Activated T-helper 2 cell treated with anti-CD3 and anti-CD28 coated beads, Interferon-gamma antibody, Interleukin-2, Interleukin-4, amounts not matched to agents 10 μg/mL and 5 μg/mL and 100 μg/mL, durations not matched to agents 14 hours and 24 hours and 36 hours (primary cell): ENCODE measurements at places on chromosomes 6 and 20.

DNA sequence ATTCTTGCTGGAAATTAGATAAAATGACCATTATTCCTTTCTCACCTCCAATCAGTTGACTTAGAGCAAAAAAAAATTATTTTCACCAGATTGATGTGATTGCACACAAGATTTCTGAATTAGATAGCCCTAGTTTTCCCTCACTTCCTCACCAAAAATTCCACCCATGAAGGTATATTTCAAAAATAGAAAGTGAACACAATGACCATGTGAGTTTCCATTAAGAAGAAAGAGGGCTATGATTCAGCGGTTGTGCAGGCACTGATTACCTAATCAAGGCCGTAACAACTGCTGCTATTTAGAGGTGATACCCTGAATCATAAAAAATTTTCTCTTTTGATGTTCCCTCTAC lies 19.5 kb upstream of the RALGAPA2 start:
- H3K4me3 ChIP-seq: no peak overlapping the region
- no peak for DNase-seq
- H3K27me3 ChIP-seq: peaks cover 6% of the 10 kb centered on the region
- no peak overlapping the region for H3K27ac ChIP-seq

DNA sequence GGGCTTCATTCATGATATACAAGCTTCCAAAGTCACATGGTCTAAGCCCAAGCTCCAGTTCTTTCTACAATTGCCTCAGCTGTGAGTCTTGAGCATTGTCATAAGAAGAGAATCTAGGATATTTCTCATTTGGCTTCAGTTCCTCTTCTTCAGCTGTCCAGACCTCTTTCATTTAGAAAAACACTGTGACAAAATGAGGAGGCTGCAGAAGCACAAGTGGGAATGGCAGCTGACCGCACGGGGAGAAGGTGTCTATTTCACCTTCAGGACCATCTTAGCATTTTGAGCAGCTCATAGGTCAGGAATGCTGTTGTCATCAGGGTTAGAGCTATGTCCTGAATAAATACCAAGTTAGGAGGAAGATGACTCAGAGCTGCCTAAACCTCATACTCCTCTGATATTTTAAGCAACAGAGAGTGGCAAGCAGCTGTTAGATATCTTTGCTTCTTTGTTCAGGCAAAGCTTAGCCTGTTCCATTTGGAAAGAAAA lies 390.1 kb upstream of the CITED2 start:
- H3K36me3 ChIP-seq: no peaks in the 10 kb centered on the region
- peak overlapping the region; percentile 56 for H3K27ac ChIP-seq
- H3K4me1 ChIP-seq: peaks cover 31% of the 10 kb centered on the region
- H3K27me3 ChIP-seq: no peaks in the 10 kb centered on the region
- no peak overlapping the region for H3K4me3 ChIP-seq
- DNase-seq: no peak

DNA sequence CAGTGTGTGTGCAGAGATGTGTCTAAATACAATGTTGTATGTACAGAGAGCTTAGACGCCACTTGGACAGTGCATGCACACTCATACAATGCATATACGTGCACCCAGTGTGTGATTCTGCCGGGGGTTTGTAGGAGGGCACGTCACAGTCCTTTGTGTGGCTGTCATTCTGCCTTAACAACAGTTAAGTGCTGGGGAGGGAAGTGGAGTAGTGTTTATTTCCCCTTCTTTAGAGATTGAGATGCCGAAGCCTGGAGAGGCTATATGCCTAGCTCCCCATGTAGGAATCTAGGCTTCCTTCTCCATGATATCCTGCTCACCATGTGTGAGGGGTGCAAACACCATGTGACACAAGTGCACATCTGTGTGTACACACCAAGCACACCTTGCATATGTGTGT lies 38.2 kb downstream of the MDFI start:
- peaks cover 9% of the 10 kb centered on the region for H3K27me3 ChIP-seq
- no peak for DNase-seq
- no peaks in the 10 kb centered on the region for H3K36me3 ChIP-seq
- no peak overlapping the region for H3K4me3 ChIP-seq
- H3K27ac ChIP-seq: no peak overlapping the region

- no peaks in the 10 kb centered on the region for H3K4me1 ChIP-seq
- DNase-seq: no peak
- H3K27ac ChIP-seq: no peak overlapping the region
- H3K36me3 ChIP-seq: no peaks in the 10 kb centered on the region
- peaks cover 4% of the 10 kb centered on the region for H3K27me3 ChIP-seq
These were observed 154.2 kb upstream of the PROKR2 start for GRCh38 chr20:5470943-5471342.

- no peaks in the 10 kb centered on the region for H3K27me3 ChIP-seq
- no peaks in the 10 kb centered on the region for H3K36me3 ChIP-seq
- no peak overlapping the region for H3K4me3 ChIP-seq
- H3K27ac ChIP-seq: no peak overlapping the region
- H3K4me1 ChIP-seq: no peaks in the 10 kb centered on the region
- DNase-seq: no peak
These were observed 41.8 kb downstream of the TFEB start for GRCh38 chr6:41693281-41694240.

DNA sequence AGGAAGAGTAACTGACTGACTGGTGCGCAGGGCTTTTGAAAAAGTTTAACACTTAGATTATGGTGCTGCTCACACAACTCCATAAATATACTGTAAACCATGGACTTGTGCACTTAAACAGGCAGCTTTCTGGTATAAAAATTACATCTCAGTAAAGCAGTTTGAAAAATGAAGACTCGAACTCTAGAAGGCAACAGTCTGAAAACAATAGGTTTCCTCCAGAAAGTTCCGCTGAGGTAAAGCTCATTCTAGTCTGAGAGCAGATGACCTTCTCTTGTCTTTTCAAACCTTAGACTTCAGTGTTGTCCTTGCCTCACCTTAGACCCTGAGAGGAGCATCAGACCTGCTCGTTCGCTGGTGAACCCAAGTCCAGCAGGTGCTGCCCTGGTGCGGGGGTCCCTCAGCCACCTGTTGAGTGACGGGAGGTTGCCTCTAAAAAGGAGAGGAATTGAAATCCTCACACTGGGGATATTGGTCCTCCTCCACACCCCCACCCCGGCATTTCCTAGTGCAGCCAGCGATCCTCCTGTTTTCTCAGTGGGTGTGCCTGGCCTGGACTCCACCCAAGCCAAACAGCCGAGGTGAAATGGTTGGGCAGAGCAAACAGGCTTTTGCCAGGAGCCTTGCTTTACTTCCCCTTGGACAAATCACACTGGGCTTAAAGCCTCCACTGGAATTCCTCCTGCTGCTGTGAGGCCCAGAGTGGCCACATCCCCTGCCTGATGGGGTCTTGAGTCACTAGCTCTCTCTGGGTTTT lies 14.7 kb upstream of the PYGB start:
- no peak overlapping the region for H3K4me3 ChIP-seq
- H3K27ac ChIP-seq: no peak overlapping the region
- DNase-seq: no peak
- H3K4me1 ChIP-seq: peaks cover 12% of the 10 kb centered on the region

- no peak overlapping the region for H3K27ac ChIP-seq
- no peaks in the 10 kb centered on the region for H3K36me3 ChIP-seq
- H3K4me1 ChIP-seq: no peaks in the 10 kb centered on the region
- no peak for DNase-seq
- H3K4me3 ChIP-seq: no peak overlapping the region
These were observed 29.3 kb downstream of the GCM1 start for GRCh38 chr6:53119349-53119748.

DNA sequence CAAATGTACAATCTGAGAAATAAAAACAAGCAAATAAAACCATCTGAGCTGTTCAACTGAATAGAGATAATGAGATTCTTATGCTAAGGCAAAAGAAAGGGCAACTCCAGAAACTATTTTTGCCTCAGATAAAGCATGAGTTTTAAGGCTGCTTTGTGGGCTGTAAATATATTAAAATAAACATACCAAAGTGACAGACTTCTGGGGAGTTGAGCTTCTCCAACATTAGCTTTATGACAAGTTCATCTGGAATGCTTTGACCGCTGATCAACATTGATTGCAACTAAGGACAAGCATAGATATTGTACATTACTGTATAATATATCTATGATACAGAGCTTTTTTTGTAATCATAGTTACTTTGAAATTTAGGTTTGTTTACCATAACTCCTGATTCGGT lies 19.3 kb downstream of the AK9 start:
- no peak for DNase-seq
- no peaks in the 10 kb centered on the region for H3K36me3 ChIP-seq
- H3K27ac ChIP-seq: no peak overlapping the region
- no peaks in the 10 kb centered on the region for H3K27me3 ChIP-seq
- no peaks in the 10 kb centered on the region for H3K4me1 ChIP-seq

DNA sequence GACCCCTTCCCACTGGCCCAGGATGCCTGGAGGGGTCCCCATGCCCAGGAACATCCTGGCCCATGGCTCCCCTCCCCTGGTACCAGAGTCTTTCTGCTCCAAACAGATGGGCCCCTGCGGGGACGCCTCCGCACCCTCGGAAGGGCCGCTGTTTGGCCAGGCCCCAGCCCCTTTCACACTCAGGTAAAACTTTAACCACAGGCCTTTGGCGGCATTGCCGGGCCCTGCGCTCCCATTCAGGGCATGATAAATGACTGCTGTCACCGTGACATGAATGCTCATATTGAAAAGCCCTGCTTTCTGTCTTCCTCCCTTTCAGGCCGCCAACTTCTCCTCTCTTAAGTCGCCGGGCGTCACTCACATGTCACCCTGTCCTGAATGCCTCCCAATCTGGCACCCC lies 141.5 kb upstream of the TOP1 start:
- no peak overlapping the region for H3K4me3 ChIP-seq
- H3K36me3 ChIP-seq: no peaks in the 10 kb centered on the region
- H3K4me1 ChIP-seq: peaks cover 11% of the 10 kb centered on the region
- H3K27me3 ChIP-seq: peaks cover 8% of the 10 kb centered on the region
- H3K27ac ChIP-seq: no peak overlapping the region
- no peak for DNase-seq

GRCh38 chr6:105192707-105193465 lies 13.1 kb upstream of the POPDC3 start:
- H3K27ac ChIP-seq: no peak overlapping the region
- peaks cover 17% of the 10 kb centered on the region for H3K27me3 ChIP-seq
- no peak for DNase-seq
- no peaks in the 10 kb centered on the region for H3K36me3 ChIP-seq
- no peak overlapping the region for H3K4me3 ChIP-seq
- H3K4me1 ChIP-seq: no peaks in the 10 kb centered on the region

DNA sequence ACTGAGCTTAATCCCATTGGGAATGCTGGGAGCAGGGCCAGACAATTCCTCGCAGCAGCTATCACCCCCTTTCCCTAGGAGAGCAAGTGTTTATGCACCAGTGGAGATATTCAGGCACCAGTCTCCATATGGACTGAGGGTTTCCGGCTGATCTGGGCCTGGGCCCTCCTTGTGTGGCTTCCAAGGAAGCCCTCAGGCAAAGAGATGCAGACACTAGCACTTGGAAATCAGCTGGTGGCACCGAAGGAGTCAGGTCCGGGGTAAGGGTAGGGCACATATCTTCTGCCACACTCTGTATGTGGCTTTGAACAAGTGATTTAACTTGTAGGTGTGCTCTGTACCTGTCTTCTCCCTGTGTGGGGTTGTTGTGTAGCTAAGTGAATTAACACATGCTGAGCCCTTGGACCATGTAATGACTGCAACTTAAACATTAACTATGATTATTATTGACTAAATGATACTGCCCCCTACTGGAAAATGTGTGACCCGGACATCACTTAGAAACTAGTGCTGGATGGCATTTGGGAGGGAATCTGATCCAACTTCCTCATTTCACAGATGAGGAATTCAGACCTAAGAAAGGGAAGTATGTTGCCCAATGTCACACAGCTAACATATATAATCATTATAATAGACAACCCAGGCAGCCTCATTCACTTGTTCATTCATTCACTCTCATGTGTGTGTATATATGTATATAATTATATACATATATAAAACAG lies 19.3 kb upstream of the WFDC2 start:
- no peaks in the 10 kb centered on the region for H3K27me3 ChIP-seq
- no peak overlapping the region for H3K27ac ChIP-seq
- no peak for DNase-seq
- H3K4me3 ChIP-seq: no peak overlapping the region

DNA sequence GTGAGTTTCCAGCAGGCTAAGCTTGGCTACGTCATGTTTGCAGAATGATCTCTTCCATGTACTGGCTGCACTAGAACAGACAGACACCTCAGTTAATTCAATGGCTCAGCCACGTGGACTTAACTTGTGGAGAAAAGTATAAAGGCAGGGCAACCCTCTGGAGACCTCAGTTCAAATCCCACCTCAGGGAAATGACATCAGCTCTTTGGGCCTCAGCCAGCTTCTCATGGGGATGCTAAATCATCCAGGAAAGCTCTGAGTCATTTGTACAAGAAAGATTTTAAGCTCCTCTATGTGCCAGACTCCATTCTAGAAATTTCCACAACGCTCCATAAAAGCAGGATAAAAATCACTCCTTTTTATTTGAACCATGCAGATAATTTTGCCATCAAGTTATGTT lies 128.5 kb upstream of the SALL4 start:
- H3K4me1 ChIP-seq: no peaks in the 10 kb centered on the region
- H3K27ac ChIP-seq: no peak overlapping the region
- no peaks in the 10 kb centered on the region for H3K27me3 ChIP-seq
- no peaks in the 10 kb centered on the region for H3K36me3 ChIP-seq
- DNase-seq: no peak

DNA sequence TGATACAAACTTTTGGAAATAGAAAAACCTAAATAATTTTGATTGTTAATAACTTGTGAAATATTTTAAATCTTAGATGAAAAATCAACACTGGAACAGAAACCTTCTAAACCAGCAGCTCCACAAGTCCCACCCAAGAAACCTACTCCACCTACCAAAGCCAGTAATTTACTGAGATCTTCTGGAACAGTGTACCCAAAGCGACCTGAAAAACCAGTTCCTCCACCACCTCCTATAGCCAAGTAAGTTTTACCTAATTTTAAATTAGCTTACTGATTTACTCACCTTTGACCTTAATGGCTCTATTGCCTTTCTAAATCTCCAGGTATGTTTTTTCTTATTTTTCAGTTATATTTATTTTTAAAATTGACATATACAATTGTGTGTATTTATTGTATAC lies 102.6 kb upstream of the ADGRF4 start:
- H3K27me3 ChIP-seq: no peaks in the 10 kb centered on the region
- no peak overlapping the region for H3K27ac ChIP-seq
- H3K4me3 ChIP-seq: no peak overlapping the region
- H3K36me3 ChIP-seq: peaks cover 38% of the 10 kb centered on the region
- DNase-seq: no peak
- no peaks in the 10 kb centered on the region for H3K4me1 ChIP-seq

- no peak overlapping the region for H3K27ac ChIP-seq
- H3K36me3 ChIP-seq: peaks cover 13% of the 10 kb centered on the region
- H3K4me3 ChIP-seq: no peak overlapping the region
- H3K27me3 ChIP-seq: no peaks in the 10 kb centered on the region
- peaks cover 3% of the 10 kb centered on the region for H3K4me1 ChIP-seq
These were observed 6.8 kb downstream of the TMEM63B start for GRCh38 chr6:44133981-44134711.
